ENCODE measurements at places on chromosomes 7 and 10.
A peak's percentile ranks its signal among the peaks of the same experiment; 100 is the strongest.

GRCh38 chr10:78559661-78560340 is 509.0 kb upstream of the ZMIZ1 start:
- no peak for DNase-seq

- DNase-seq: no peak
Observed at GRCh38 chr10:22433875-22434274, 88.6 kb downstream of the SPAG6 start.

DNA sequence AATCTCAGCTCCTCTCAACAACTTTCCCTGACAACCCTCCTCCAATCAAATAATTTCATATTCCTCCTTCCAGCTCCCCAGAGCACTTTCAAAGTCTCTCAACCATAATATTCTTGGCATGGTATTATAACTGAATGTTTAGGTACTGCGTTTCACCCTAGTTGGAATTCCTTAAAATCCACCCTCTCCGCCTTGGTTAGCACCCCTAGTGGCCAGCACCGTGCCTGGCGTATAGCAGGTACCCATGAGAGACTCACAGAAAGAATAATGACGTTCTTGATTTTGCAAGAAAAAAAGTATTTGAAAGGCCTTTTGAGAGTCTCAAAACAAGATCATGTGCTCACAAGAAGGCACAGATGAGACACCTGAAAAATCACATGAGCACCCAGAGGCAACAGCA is 50.9 kb downstream of the GLI3 start:
- no peak for DNase-seq

GRCh38 chr10:24988831-24989640 is 26.9 kb downstream of the ENKUR start:
- no peak for DNase-seq

- no peak for DNase-seq
Observed at GRCh38 chr7:28872226-28872625, 85.9 kb downstream of the TRIL start.

DNA sequence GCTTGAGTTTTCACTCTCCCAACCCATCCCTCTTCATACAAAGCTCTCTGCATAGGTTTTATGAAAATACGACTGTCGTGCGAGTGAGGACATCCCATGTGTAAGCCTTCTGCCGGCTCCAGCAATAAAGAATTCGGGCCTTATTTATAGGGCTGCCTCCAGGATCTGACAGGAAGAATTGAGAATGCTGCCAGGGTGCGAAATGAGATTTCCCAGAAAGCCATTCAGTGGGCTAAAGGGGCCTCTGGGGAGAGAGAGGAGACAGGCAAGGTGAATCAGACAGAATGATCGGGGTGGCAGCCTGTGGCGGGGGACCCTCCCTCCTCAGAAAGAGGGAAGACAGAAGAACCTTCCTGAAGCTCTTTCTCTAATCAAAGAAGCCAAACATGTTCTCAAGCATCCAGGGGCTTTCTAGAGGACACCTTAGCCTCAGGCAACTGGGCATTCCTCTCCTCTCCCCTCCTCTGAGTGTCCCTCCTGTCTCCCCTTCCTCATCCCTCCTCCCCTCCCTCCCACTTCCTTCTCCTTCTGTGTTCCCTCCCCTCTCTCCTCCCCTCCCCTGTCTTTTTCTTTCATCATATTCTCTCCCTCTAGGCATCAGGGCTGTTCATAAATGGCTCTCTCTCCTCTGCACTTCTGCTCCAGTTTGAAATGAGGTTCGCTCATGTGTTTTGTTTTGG is 410.9 kb downstream of the TYW1 start:
- no peak for DNase-seq

GRCh38 chr7:156073366-156074052 is 261.2 kb upstream of the SHH start:
- DNase-seq: no peak

DNA sequence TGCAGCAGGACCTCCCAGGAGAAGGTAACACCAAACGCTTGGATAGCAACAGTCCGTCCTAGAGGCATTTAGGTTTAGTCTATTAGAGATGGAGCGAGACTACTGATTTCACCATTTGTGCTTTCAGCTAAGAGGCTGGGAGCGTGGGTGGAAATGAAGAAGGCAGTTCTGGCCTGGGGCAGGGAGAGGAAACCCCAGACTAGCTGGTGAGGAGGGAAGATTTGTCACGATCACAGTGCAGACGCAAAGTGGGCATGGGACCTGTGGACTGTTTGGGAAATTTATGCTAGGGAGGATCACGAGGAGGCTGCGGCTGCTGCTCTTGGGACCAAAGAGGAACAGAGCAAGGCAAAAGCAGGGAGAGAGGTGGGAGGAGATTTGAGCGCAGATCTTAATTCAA is 130.4 kb upstream of the AOAH start:
- DNase-seq: no peak

DNA sequence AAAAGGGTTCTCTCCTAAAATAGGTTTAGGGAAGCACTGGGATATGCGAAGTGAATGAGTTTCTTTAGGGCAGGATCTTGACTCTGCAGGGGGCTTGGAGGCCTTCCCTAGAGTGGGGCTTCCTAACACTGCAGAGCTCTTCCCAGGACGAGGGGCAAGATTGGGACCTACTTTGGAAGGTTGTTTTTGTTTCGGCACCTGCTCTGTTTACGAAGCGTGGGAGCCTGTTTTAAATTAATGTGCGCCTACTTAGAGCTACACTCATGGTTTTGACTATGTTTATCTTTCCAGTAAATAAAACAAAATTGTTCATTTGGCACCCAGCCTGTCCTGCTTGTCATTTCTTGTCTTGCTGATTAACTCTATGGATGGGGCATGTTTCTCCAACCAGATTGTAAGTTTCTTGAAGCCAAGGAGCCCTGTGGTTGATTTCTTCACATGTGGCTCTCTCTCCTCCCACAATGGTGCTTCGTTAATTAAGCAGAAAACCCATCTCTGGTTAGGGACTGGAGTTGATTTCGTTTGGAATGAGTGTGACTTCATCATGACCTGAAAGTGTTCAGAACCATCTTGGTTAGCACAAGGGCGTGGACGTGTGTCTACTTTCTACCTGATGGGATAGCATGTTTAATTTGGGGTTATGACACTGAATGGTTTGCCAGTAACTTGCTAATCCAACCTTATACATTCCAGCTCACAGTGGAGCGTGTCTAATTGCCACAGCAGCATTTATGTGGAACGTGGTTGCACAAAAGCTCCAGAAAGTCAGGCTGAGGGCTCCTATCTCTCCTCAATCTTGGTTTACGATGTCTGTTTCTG is 98.1 kb downstream of the TCF7L2 start:
- DNase-seq: no peak

DNA sequence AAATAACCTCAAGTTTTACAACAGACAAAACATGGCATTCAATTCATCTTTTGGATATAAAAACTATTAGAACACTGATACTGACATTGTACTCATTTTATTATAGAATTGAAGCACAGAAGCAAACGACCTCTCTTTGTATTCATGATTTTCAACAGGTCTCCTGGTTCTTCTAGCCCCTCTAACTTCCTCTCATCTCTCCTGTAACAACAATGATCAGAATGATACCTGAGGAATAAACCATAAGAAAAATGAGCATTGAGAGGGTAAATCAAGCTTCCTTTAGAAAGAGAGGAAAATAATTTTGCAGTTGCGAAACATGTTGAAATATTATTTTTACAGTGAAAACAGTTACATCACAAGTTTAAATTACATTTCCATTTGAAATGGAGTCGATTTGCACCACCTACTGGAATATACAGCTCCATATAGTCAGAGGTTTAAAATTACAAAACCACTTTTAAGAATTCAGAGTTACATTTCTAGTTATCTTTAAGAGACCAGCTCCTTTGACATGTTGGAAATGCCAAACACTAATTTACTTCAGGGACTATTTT is 17.5 kb upstream of the TEX36 start:
- DNase-seq: no peak

- no peak for DNase-seq
Observed at GRCh38 chr7:78345979-78346378, 547.4 kb downstream of the PHTF2 start.

DNA sequence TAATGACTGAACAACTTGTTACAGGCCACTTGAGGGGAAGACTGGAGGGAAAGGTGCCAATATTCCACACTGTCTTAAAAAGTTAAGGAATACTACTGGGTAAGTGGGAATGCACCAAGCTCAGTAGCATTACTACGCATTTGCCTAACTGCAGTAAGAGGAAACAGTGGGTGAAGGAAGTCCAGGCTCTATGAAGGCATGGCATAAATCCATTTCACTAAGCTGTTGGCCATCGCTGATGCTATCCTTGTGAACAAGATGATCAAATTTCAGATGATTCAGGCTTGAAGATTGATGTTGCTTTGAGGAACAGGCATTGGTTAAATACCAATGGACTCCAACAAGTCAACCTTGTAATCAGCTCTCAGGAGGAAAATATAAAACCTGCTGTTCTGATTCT is 44.2 kb upstream of the TES start:
- DNase-seq: no peak

DNA sequence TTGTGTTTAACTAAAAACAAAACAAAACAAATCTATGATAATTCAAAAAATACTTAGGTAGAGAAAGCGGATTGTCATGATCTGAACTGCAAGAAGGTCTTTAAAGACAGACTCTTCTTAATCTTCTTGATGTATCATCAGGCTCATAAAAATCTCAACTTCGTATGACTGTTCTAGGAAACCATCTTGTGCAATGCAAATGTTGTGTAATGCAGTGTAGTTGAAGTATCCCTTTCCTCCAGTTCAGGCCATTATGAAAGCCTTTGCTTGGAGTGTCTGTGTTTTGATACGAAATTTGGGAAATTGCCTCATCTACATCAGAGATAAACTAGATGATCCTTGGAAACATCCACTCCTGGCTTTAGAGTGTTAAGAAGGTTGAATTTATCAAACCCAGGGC is 30.9 kb downstream of the CDK1 start:
- DNase-seq: no peak

DNA sequence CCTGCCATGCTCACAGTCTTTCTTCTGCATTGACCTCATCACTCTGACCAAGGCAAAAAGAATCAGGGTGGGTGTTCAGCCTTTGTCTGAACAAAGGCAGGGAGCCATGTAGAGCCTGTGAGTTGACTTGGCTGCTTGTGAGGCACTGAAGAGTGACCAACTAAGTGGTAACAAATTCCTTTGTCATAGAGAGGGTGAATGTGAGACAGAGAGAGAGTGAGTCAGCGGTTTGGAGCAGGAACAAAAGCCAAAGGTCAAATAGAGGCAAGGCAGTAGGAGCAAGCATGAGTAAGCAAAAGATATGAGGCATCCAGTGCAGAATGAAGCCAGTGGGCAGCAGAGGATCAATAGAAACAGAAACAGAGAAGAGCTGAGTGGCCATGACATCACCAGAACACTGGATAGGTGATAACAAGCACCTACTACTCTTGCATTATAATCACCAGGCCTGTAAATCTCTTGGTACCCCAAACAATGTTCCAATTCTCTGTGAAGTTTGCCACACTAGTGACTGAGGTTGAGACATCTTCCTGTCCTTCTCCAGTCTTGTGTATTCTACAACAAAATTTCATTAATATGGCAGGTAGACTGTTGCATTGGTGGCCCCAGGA is 116.2 kb upstream of the LAMB4 start:
- DNase-seq: no peak

- peak; percentile 7 for DNase-seq
Observed at GRCh38 chr7:19051767-19052375, 65.6 kb downstream of the TWIST1 start.

DNA sequence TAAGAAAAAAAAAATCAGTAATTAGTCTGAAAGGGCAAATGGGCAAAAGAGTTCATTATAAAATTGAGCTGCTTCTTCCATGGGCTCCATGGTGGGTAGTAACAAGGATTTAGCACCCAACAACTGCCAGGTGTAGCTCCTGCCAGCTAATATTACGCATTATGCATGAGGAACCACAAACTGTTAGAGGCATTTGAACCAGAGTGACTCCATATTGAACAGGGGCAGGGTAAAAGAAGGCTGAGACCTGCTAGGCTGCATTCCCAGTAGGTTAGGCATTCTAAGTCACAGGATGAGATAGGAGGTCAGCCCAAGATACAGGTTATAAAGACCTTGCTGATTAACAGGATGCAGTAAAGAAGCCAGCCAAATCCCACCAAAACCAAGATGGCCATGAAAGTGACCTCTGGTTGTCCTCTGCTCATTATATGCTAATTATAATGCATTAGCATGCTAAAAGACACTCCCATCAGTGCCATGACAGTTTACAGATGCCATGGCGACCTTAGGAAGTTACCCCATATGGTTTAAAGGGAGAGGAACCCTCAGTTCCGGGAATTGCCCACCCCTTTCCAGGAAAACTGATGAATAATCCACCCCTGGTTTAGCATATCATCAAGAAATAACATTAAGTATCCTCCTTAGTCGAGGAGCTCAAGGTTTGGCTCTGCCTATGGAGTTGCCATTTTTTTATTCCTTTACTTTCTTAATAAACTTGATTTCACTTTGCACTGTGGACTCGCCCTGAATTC is 8.7 kb upstream of the PAPSS2 start:
- no peak for DNase-seq

DNA sequence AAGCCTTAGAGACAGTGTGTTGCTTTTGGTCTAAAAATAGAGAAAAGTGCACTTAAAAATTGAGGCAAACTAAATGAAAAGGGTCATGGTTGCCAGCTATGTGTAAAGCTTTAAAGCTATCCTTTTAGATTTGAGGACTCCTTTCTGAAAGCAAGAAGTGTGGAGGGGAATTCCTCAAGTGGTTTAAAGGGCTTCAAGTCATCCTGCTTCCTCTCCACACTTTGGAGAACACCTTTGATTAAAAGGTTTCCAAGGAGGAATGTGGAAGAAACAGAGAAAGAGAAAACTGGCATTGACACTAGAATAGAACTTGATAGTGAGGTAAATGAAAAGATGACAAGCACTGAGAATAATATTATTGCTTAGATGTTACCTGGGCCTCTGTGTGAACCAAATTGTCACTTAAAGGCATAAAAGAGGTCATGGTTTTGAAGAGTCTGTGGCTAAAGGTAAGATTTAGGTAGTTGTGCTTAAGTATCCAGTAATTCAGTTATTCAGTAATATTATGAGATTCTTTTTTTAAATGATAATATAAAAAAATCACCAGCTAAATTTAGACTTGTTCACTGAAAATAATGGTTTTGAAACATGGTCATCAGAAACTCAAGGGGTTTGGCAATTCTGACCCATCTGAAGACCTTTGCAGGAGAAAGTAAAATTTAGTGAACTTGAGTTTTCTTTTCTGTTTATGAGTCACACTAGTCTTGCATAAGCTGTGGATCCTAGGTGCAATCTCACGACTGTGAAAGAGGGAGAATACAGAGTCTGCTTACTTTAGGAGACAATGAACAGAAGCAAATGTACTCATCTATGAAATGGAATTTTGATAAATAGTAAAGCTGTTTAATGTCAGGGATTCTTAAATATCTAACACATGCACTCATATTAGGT is 466.0 kb downstream of the KIF20B start:
- DNase-seq: no peak

DNA sequence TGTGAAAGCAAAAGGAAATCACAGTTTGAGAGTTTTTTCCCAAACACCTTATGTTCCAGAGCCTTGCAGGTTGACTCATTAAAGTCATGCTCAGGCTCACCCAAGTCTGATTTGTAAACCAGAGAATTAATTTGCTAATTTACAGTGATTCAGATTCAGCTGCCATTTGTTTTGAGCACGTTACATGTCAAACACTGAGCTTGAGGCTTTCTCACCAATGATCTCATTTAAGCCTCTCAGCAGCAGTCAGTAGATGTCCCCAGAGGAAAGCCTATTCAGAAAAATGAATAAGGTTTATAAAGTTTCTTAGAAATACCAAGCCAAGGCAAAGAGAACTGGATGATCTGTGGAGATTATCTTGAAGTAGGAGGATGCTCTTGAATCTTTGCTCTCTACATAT is 420.4 kb downstream of the HTR7 start:
- DNase-seq: no peak

- DNase-seq: no peak
Observed at GRCh38 chr7:149714910-149715471, 58.4 kb downstream of the ZNF467 start.

- no peak for DNase-seq
Observed at GRCh38 chr10:7471720-7472367, 61.0 kb upstream of the SFMBT2 start.
